Activated naive CD4-positive, alpha-beta T cell treated with Interleukin-2 at 50 U/mL for 16 hours (primary cell): ENCODE measurements at places on chromosomes 16 and 17.

DNA sequence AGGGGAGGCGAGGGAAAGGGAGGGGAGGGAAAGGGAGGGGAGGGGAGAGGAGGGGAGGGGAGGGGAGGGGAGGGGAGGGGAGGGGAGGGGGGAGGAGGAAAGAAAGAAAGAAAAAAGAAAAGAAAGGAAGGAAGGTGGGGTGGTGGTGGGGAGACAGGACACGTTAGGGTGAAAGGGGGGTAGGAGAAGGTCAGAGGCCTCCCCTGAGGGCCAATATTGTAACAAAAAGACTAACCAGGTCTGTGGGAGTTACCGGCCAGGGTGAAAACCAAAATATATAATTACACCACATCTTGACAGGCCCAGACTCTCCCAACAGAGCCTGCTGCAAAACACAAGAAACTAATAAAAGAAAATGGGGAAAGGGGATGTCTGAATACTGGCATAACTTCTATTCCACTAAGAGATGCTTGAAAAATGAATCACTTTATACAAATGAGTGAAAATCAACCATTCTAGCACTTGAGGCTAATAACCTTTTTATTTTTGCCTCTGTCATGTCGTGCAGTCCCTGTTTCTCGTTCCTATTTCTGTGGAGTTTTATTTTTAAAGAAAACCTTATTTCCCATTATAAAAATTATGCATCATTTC lies 10.0 kb downstream of the WDR45B start:
- no peak for DNase-seq

- no peak for DNase-seq
These were observed 236.0 kb downstream of the IRX3 start for GRCh38 chr16:54050459-54051210.

DNA sequence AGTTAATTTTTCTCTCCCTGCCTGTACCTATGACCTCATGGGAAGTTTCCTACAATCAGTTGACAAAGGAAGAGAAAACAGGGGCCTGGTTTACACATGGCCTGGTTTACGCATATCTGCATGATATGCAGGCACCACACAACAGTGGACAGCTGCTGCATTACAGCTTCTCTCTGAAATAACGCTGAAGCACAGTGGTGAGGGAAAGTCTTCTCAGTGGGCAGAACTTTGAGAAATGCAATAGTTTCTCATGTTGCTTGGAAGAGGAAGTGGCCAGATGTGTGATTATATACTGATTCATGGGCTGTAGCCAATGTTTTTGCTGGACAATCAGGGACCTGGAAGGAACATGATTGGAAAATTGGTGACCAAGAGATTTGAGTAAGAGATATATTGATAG lies 324.1 kb upstream of the GOT2 start:
- DNase-seq: no peak

DNA sequence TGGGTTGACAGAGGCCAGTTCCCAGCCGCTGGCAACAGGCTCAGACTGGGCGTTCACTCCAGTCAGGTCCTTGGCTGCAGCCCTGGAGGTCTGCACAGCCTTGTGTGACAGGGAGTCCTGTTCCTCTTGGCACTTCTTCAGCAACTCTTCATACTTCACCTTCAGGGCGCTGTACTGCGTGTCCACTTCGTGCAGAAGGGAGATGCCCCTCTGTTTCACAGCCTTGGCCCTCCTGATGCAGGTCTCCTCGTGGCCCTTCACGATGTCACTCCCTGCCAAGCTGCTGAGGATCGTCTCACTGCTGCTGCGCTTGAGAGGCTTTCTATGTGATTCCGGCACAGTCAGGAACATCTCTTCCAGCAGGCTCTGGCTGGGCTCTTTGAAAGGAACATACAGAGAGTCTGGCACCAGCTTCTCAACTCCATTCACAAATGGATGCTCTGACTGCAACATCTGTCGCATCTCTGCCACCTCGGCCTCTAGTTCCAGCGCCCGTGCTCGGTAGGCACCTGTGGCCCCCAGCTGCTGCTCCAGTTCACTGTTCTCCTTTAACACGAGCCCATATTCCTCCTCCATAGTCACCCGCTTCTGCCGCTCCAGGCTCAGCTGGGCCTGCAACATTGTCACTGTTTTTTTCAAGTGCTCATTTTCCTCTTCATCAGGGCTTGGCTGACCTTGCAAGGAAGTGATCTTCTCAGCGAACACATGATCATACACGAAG lies 27.2 kb downstream of the CDR2 start:
- DNase-seq: no peak

DNA sequence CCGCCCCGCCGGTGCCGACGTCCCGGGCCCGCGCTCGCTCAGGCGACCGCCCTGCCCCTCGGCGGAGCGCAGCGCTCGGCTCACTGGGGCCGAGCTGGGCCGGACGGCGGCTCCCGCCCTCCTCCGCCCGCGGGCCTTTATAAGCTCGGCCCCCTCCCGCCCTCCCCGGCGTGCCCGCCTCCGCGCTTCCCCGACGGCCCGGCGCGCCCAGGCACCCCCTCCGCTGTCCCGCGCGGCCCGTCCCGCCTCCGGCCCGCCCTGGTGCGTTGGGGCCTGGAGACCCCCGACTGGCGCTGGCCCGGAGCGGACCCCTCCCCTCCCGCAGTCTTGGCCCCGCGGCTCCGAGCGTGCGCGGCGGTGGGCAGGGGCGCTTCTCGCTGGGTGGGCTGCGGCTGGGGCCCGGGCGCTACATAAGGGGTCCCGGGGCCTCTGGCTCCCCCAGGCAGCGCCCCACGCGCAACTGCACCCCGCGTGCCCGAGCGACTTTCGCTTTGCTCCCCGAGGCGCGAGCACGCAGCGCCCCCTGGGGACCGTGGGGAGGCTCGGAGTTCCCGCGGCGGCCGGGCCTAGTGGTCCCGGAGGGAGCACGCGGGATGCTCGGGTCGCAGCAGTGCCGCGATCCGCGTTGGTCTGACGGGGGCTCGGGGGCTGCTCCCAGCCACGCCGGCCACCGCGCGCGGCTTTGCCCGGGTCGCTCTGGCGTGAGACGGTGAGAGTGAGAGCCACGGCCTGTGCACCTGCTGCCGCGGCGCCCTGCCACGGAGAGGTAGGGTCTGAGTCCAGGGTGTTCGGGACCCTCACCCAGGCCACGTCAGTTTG lies at the start of gene PIEZO1:
Gene PIEZO1, minus strand, starts transcription at position 115 of the 819 bp plus-strand sequence. CDS start 256 bp downstream, outside the sequence.
- peak; percentile 84 for DNase-seq

DNA sequence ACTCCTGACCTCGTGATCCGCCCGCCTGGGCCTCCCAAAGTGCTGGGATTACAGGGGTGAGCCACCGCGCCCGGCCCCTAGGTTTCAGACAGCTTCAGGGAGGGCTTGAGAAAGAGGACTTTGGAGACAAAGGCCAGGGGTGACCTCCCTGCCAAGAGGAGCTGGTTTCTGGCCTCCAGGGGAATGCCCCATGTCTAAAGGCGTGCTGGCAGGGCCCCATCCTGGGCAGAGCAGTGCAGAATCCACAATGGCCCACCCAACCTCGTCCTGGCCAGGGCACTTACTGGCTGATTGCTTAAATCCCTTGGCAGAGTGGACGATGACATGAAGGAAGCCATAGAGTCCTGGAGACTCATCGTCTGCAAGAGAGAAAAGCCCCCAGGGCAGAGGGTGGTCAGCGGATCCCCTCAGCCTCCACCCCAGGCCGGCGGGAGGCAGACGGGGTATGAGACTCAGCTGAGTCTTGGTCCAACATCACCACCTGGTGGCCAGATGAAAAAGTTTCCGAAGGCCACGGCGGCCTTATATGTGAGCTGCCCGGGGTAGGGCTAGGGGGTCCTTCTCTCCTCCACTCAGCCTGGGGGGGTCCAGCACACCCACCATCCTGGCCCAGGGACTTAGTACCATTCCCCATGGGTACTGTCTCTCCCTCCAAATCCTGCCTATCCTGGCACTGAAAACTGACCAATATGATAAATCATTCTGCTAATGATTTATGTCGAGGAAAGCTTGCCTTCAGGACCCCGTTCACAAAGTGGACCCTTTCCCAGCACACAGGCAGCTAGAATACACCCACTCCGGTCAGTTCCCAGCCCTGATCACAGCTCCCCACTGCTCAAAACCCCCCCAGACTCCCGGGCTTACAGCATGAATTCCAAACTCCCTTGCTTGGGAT lies 59.1 kb downstream of the TIMM22 start:
- peak; percentile 43 for DNase-seq

DNA sequence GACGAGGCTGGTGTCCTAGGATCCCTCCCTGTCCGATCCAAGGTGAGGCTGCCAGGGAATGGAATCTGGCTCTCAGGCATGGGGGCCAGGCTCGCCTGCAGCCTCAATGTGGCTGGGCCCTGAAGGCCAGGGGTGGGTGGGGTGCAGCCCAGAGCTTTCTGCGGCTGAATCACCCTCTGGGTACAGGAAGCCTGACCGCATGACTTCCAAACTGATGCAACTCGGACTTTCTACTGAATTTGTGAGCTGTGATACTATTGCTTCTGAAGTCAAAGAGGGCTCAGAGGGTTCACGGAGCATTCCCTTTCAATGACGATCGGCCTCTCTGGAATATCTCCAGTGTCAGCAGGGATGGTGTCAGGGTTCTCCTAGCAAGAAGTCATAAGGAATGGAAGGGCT lies 123.7 kb downstream of the METRNL start:
- DNase-seq: peak; percentile 3

GRCh38 chr17:75842963-75843576 lies 1.1 kb downstream of the UNC13D start:
- peak; percentile 37 for DNase-seq

DNA sequence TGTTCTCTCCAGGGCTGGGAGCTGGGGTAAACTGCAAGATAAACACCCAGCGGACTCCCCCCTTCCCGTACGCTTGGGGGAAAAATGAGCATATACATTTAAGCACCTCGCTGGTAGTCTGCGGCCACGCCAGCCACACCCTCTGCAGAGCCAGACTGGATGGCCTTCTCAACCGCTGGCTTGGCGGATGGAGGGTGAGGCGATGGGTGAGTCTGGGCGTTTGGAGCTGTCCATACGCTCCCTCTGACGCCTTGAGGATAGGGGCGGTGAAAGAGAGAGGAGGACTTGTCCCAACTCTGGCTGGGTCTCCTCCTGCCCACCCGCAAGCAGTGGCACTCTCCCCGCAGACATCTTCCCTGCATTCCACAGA lies 1.0 kb downstream of the ITGA3 start:
- no peak for DNase-seq

GRCh38 chr17:78738278-78738677 lies 43.8 kb downstream of the CYTH1 start:
- DNase-seq: no peak

DNA sequence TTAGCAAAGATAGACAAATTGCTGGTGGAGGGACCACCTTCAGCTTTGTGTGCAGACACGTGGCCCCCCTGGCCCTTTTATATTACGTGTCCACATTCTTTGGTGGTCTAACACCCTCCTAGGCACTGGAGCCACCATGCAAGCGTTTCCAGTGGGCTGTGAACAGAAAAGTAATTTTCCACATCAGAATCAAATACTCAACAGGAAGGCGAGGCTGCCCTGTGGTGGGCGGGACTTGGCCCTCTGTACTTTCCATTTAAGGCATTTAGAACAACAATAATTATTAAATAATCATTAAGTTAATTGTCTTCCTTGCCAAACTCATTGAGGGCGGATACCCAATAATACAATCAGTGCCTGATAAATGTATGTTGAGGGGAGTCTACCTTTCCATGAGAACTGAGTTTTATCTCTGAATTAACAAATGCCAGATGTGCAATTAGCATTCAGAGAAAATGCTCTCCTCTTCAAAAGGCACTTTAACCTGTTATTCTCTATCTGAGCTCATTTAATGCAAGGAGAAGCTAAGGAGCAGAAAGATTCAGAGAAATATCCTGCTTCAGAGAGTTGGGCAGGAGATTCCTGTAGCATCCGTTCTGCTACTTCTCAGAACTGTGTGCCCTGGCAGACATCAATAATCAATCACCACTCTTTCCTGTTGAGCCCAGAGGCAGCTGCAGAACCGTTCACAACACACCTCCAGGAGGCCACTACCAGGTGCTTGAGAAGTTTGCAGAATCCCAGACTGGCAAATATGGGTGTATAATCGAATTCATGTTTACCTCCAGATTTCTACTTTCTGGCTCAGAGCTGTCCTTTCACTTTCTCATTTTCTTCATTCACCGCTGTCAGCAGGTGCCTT lies 109.4 kb downstream of the CMIP start:
- no peak for DNase-seq

- DNase-seq: no peak
These were observed 22.8 kb downstream of the PRKCB start for GRCh38 chr16:23858542-23858941.

DNA sequence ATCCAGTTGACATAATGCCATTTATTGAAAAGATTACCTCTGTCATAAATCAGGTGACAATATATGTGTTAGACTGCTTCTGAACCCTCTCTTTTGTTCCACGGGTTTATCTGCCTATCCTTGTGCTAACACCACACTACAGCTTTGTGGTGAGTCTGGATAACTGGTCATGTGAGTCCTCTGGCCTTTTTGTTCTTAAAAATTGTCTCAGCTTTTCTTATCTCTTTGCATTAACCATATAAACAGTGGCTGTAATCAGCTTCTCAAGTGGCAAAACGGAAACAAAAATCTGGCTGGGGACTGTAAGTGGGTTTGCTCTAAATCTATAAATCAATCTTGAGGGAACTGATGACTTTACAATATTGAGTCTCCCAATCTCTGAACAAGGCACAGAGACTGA lies 44.6 kb downstream of the STX8 start:
- DNase-seq: no peak

DNA sequence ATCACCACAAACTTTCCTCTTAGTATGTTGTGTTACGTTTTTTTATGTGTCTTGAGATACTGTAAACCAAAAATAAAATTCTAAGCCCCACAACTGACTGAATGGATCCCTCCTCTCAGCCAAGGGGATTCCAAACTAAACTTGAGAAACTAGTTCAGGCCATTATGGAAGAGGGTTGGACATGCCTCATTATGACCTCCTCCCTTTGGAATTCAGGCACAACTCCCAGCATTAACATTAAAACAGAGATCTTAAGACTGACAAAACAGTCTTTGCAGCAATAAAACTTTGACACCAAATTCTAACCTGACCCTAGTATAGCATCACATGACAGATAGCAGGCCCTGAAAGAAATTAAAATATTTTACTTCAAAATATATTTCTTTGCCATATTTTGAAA lies 51.1 kb upstream of the SLC47A1 start:
- no peak for DNase-seq

DNA sequence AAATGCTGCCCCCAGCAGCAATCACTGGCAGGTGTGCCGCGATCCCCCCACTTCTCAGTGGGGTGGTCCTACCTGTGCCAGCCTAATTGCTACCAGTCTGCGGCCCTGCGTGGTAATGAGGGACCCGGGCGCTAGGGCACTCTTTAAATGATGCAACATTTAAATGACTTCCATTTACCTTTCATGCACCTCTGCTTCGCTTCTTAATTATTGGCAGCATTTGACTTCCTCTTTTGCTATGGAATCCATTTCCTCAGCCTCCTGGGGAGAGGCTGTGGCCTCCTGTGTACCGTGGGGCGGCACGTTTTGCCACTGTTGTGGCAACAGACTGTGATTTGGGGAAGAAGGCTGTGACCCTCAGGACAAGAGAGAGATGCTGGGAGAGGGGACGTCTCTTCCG lies 86.1 kb downstream of the RPA1 start:
- no peak for DNase-seq

GRCh38 chr16:4787627-4788482 lies at the start of gene SEPTIN12:
Gene SEPTIN12, minus strand, starts transcription at chr16:4788345. Its CDS starts 700 bp downstream, at chr16:4787645.
- no peak for DNase-seq
